NCI-H2081 treated with DMSO at 0.1 percent for 48 hours (cell line): ENCODE measurements at places on chromosomes 6 and 20.

DNA sequence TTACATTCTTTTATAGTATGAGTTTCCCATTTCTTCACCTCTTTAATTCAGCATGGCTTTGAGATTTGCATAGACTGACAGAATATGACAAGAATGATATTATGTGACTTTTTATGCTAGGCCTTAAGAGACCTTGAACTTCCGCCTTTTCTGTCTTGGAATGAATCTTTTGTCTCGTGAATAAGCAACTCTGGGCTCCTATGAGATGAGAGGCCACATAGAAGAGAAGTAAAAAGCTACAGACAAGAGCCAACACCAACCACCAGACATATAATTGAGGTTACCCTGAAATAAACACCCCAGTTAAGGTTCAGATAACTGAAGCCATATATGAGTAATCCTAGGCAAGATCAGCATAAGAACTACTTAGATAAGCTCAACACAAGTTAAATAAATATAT, 600.8 kb downstream of the MEI4 start:
- no peak for DNase-seq

DNA sequence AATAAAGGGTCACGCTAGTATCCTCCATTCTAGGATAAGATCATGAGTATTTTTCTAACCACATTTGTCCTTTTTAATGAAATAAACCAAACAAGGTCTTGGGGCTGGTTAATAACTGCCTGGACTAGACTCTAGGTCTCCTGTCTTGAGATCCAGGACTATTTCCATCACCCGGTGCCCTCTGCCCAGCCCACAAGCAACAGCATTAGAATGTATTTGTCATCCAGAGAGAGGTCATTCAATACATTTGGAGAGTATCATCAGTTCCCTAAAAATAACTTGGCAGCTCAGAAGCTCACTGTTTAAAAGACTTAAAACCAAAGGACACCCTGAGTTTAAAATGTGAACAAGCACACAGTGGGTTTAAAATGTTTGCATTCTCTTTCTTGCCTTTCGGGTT, 4.4 kb upstream of the RBM24 start:
- DNase-seq, result no peak

DNA sequence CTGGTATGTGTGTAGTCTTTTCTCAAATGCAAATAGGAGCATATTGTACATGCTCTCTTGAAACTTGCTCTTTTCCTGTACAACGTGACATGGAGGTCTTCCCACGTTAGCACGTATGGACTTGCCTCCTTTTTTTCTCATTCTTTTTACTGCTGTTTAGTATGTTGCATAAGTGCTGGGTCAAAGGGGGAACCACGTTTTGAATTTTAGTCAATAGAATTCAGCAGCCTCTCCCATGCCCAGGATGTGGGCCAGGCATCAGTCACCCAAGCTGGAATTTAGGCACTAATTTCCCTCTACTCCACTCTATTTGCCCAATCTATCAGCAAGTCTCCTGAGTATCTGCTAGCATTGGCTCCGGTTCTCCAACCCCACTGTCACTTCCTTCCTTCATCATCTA, 41.5 kb upstream of the RNF24 start:
- DNase-seq, result no peak

GRCh38 chr20:4959592-4959991, 41.7 kb downstream of the SLC23A2 start:
- no peak for DNase-seq

- no peak for DNase-seq
Observed at GRCh38 chr6:93418033-93418407, 1.3 kb downstream of the EPHA7 start.

DNA sequence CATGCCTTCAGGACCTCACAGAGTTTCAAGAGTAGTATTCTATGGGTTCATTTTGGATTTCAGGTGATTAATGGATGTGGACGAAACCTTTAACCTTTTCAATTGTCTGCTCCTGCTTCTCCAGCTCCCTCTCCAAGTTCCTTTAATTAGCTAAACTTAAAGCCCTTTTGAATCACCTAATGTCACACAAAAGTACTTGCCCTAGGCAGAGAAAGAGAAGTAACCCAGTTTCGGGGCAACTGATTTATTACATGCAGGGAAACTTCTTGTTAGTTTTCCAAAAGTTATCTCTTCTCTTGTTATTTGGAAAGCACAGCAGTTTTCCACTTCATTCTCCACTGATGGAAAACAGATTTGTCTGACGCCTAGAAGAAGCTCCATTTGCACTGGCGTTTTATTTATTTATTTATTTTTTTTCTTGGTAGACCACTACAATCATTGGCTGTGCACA, 407.7 kb upstream of the JARID2 start:
- no peak for DNase-seq
